ENCODE measurements at places on chromosomes 7 and 10.

GRCh38 chr10:78351809-78352208, 318.1 kb downstream of the RPS24 start:
- no peak for DNase-seq

DNA sequence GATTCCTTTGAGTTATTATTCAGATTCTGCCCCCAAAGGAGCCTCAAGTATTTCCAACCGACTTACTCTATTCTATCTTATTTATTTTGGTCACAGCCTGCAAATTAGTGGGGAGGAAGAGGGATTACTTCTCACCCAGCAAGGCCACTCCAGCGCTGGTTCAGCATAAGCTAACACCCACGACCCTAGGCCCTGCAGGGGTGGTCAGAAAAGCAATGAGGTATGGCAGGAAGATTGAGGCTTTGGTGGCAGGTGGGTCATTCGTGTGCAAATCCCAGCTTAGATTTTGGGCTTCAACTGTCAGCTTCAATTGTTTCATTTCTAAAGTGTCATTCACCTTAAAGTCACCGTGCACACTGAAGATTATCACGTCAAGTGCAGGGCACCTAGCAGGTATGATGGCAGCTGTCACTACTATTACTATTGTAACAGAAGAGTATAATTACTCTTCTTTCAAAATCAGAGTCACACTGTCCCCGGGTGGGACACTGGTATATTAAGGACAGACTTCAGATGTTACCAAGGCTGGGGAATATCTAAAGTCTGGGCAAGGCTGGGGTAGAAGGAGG, 48.8 kb upstream of the OPTN start:
- DNase-seq: no peak

GRCh38 chr10:43938810-43939209, 290.1 kb upstream of the ZNF32 start:
- no peak for DNase-seq

DNA sequence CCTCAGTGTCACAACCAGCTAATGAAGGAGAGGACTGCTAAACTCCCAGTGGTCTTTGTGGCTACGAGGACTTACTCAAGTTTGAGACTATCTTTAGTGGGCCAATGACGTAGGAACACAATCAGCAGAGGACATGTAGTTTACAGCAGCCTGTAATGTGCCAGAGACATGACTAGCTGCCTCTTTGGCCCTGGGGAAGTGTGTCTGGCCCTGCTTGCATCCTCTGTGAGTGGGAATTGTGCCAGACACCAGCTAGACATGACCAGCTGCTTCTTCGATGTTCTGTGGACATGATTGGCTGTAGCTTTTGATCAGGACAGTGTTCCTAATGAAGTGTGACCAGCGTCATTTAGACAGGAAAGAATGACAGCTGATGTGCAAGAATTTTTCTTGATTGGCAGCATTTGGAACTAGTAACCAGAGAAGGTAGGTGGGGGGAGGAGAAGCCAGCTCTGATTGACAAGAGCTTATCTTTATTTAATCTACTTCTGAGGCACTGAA, 141.7 kb downstream of the AUTS2 start:
- DNase-seq: no peak

DNA sequence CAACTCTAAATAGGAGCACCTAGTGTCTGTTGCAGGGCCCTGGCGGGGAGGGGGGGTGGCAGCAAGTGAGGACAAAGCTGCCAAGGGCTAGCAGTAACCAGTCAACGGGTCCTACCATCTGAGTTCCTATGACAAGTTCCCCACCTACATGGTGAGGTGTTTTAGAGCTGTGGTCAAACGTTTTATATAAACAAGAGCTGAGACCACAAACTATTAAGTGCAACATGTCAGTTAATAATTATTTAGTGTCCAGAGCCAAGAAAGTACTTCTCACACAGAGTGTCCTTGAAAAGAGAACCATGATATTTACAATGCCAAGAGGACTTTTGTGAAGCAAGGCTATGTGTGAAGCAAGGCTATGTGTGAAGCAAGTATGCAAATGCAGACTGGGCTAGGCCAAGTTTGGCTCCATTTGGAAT, 434.7 kb downstream of the TNS3 start:
- no peak for DNase-seq

- no peak for DNase-seq
Observed at GRCh38 chr7:37480041-37481031, 31.7 kb upstream of the ELMO1 start.

- DNase-seq: no peak
Observed at GRCh38 chr7:8762803-8763202, 329.4 kb downstream of the NXPH1 start.

DNA sequence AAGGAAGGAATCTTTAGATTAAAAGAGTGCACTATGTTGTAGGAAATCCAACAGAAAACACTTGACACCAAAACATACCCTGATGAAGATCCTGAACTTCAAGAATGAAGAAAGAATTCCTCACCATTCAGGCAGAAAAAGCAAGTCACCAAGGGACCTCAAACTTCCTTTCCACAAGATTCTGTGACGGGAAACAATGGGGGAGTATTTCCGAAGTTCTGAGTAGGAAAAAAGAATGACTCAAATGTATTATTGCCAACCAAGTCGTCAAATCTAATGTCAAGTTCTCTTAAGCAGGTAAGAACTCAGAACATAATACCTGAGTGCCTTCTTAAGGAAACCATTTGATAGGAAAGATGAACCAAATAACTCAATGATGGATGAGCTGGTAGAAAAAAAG, 44.7 kb upstream of the MTURN start:
- no peak for DNase-seq

DNA sequence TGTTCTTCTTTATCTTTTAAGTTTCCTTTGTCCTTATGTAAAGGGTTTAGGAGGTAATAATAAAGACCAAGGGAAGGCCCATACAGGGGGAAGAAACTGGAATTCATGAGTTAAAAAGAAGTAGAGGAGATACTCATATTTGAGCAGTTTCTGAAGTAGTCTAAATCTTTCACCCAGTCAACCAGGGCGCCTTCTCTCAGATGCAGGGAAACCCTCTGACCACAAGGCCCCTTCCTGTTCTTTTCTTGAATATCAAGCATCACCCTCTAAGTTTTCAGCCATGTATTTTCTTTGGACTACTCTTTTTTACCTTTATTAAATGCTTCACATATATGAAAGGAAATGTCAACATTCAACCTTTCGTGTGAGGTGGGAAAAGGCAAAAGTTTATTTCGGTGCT, 630.8 kb downstream of the SUGCT start:
- DNase-seq: no peak

GRCh38 chr10:51617576-51618235, 81.7 kb downstream of the CSTF2T start:
- no peak for DNase-seq

DNA sequence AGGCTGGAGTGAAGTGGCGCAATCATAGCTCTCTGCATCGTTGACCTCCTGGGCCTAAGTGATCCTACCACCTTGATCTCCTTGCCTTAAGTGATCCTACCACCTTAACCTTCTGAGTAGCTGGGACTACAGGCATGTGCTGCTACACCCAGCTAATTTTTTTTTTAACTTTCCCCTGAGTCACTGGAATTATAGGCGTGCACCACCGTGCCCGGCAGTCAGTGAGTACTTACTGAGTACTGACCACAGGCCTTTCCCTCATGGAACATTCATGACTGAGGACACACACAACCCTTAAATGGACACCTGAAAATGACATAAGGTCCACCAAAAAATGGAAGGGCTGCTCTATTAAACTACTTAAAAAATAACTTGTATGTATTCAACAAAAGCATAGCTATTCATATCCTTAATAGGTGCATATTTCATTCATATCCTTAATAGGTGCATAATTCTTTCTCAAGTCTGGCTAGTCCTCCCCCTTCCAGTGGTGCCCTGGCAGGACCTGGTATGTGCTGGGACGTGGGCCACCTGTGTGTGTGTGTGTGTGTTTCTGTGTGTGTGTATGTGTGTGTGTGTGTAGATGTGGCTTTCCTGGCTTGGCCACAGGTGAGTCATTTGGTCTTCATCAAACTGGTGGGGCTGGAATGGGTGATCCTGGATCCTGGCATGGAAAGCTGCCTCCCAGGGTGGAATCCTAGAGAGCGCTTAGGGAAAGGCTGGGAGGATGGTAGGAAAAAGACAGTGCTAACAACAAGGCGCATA, 3.5 kb downstream of the FAM180A start:
- DNase-seq: no peak

DNA sequence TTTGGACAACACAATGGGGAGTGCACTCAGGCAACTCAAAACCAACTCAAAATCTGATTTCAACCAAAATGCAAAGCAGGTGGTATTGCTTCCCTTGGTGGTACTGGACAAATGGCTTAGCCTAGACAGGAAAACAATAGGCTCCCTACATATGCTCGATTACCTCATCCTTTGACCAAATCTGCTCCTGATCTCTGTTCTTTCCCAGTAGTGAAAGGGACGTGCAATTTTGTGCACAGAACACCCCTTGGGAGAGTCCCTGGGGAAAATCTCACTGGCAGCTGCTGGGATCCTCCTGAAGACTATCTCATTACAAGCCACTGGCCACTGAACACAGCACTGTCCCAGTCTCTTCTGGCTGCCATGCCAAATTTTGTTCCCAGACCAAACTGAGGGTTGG, 149.2 kb upstream of the VSTM2A start:
- DNase-seq: no peak

- DNase-seq: no peak
Observed at GRCh38 chr10:127824826-127825225, 67.9 kb downstream of the CLRN3 start.

GRCh38 chr7:298743-299142, 8.8 kb downstream of the FOXL3 start:
- DNase-seq: no peak

DNA sequence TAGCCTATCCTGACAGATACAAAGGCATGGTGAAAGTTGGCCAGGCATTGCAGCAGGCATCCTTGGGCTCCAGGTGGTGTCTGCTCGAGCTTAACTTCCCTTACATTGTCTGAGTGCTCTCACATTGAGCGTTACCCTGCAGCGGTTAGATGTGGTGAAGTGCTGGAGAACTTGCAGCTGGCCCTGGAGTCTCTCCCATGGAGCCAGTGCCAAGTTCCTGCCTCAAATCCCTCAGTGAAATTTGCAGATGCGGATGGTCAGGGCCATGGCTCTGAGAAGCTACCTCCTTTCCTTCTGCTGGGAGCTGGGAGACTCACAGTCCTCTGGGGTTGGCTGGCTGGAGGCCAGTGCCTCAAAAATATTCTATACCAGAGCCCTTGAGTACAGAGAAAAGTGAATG, 3.3 kb upstream of the ZNF746 start:
- no peak for DNase-seq

- DNase-seq: no peak
Observed at GRCh38 chr7:27176524-27176845, 2.4 kb upstream of the HOXA10 start.

- no peak for DNase-seq
Observed at GRCh38 chr7:33072471-33072870, 9.9 kb upstream of the NT5C3A start.

DNA sequence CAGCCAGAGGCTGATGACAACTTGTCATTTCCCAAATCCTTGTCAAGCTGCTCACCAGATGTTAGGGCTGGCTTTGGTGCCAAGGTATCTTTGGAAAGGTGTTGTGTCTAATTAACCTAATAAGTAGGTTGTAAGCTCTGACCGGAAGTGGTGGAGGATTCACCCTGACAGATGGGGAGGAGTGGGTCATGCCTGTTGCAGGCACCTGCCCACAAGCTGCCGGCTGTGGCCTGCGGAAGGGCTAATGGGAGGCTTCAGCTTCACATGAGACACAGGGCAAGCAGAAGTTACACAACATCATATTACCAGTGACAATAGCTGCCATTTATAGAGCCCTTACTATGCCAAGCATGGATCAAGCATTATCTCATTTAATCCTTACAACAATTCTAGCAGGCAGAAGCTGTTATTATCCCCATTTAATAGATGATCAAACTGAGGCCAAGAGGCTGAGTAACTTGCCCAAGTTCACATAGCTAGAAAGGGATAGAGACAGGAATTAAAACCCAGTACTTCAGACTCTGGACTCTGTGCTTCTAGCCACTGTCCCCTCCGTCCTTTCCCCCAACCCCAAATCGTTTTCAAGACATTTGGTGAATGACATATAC, 63.1 kb upstream of the DUSP5 start:
- no peak for DNase-seq

DNA sequence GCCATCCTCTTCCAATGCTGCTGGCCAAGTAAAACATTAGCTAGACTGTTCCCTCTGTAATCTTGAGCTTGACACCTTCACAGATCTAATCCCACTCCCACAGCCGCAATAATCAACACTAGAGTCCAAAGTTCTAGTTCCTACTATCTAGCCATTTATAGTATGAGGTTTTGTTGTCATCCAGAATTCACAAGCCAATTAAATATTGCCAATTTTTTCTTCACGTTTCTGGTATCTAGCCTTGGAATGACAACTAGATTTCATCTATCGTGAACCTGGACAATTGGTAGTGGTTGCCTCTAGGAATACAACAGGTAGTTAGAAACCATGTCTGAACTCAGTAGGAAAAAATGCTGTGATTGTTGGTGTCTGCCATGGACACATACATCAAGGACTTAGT, 10.4 kb downstream of the WASL start:
- no peak for DNase-seq

GRCh38 chr7:14275356-14275755, 285.9 kb upstream of the ETV1 start:
- no peak for DNase-seq

DNA sequence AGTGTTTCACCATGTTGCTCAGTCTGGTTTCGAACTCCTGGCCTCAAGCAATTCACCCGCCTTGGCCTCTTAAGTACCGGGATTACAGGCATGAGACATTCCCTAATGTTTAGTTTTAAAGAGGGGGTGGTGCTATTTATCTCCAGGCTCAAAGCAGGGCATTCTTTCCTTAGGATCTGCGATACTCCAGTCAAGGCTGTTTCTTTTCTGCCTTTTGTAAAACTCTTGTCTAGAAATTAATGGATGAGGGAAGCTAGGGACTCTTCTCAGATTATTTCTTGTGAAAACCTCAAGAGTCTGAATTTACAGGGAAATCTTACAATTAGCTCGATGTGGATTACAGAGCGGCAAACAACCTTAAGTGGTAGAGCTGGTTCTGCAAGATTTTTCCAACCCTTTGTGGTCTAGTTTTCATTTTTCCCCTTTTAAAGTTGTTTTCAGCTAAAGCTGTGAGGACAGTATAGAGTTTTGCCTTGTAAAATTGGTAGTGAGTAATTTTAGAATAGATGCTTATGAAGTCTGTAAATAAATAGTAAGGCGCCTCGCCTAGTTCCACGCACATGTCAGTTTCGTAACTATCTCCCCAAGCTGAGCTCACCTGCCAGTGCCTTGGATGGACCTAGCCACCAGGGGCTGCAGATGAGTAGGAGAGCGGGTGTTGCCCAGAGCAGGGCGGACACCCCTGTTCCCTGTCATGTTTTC, 53.1 kb downstream of the CUX1 start:
- DNase-seq: no peak

Data from activated gamma-delta T cell treated with anti-CD3 and anti-CD28 coated beads, Interleukin-2, amount 50 U/mL, for 16 hours (primary cell).